Right hindlimb (tissue), 1 donor: ENCODE measurements at places on chromosomes 3 and 15.

GRCh38 chr3:187082758-187083375 lies 56.4 kb downstream of the RPL39L start:
- DNase-seq = no peak

DNA sequence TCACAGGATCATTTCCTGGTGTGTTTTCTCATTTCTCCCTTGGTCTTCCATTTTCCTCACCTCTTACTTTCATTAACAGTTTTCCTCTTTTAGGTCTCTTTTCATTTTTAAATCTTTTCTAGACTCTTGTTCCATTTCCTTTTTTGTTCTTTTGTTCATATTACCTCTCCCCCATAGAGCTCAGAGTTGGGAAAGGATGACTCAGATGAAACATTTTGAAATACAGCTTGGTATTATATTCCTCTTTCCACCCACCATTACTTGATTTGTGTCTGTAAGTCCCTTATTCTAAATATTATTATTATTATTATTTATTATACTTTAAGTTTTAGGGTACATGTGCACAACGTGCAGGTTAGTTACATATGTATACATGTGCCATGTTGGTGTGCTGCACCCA lies 153.1 kb downstream of the VGLL3 start:
- DNase-seq = no peak

DNA sequence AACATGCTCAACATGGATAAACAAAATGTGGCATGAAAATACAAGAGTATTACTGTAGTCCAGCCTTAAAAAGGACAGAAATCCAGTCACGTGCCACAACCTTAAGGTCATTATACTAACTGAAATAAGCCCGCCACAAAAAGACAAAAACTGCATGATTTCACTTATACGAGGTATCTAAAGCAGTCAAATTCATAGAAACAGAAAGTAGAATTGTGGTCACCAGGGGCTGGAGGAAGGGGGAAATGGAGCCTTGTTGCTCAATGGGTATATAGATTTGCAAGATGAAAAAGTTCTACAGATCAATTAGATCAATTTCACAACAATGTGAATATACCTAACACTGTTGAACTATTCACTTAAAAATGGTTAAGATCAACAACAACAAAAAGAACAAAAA lies 7.4 kb downstream of the GLB1 start:
- DNase-seq = no peak

GRCh38 chr3:174270841-174271240 lies 588.3 kb upstream of the NAALADL2 start:
- DNase-seq = no peak

- DNase-seq = peak; percentile 44
These were observed 1.3 kb downstream of the ELL3 start for GRCh38 chr15:43775411-43775965.

- DNase-seq = no peak
These were observed 119.1 kb downstream of the FAM43A start for GRCh38 chr3:194804796-194805195.

- no peak for DNase-seq
These were observed 103.8 kb upstream of the TJP1 start for GRCh38 chr15:29926083-29926388.

- no peak for DNase-seq
These were observed 20.0 kb upstream of the IREB2 start for GRCh38 chr15:78417754-78418630.

DNA sequence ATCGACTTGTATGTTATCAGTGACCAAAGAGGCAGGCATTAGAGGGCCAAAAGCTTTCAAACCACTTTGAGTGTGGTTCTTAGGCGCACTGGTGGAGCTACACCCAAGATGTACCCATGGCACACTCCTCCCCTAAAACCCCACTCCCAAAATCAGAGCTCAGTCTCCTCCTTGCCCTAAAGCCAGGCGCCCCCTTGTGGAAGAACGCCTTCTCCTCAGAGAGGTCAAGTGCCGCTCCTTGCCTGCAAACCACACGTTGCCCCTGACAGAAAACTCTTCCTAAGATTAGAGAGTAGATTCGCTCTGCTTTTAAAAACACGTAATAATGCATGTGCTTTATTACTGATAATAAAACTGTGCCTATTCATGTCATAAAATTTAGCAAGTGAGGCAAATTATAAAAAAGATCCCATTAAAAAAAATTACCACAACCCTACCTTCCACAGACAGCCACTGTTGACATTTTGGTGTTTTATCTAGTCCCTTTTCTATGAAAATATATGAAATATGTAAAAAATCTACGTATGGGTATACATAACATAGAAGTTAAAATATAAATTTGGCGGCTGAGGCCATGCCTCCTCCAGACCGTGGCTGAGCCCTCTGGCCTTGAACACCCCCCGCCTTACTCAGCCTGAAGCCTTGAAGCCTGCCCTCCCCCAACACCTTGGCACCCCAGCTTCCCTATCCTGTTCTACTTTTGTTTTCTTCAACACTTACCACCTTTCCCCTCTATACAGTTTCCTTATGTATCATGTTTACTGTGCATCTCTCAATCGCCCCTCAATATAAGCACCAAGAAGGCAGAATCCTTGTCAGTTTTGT lies 33.5 kb downstream of the BCL2L10 start:
- peak; percentile 58 for DNase-seq

GRCh38 chr3:183794452-183794851 lies 30.9 kb downstream of the MAP6D1 start:
- DNase-seq = no peak

GRCh38 chr15:52301265-52301847 lies 5.8 kb upstream of the MYO5C start:
- no peak for DNase-seq

- no peak for DNase-seq
These were observed at the start of gene GPR15 for GRCh38 chr3:98531622-98532274. GPR15 (plus strand) TSS chr3:98531978; CDS start chr3:98532034, 56 bp downstream.

GRCh38 chr3:99396651-99397275 lies 241.6 kb upstream of the COL8A1 start:
- no peak for DNase-seq

DNA sequence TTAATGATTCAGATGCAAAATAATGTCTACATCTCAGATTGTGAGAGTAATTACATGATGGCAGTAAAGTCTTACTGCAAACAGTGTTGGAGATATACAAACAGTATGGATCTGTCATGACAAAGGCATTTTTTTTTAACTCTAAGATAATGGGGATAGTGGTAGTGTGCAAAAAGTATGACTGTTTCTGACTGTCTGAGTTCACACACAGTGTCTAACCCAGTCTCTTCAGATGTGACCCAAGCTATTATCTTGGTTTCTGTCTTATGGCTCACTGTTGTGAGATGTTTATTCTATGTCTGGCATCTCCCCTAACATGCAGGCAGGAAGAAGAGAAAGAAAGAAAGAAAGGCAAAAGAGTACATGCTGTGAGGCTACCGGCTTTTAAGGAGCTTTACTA lies 17.0 kb downstream of the RPL39L start:
- no peak for DNase-seq

DNA sequence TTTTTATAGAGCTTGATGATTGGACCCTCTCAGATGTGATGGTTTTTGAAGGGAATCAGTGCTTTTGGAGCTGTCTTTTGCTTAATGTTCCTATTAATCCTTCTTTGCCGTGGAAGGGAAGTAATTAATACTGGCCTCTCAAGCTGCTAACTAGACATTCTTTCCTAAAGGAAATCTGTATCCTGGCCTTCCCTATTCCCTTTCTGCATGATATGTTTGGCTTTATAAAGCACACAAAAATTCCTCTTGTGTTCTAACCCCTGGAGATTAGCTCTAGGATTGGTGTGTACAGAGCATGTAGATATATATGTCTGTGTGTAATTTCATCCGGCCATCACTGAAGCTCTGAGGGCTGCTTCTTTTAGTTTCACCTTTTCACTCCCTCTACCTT lies 6.9 kb downstream of the ATXN7 start:
- DNase-seq = no peak

DNA sequence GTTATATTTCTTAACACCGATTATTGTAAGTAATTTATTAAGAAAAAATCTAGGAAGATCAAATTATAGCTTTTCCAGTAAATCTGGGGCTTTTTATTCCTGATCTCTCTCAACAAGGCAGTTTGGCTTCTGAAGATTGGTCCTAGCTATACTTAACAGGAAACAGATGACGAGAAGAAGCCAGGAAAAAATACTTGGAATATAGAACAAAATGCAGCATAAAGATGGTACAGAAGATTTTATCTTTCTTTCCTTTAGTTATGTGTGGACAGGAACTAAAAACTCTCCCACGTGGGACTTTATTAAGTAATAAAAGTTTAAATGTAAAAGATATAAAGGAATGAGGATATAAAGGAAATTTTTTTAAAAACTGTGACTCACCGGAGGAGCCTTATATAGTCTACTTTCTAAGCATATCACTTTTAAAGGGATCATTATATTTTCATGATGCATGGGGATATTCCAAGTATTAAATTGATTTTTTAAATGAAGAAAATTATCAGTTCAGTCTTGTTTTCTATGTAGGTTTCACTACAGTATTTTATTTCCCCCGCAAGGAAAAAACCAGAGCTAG lies 8.2 kb downstream of the B3GNT5 start:
- no peak for DNase-seq

- no peak for DNase-seq
These were observed 47.1 kb upstream of the ADGRG7 start for GRCh38 chr3:100562224-100562857.

- no peak for DNase-seq
These were observed 38.4 kb downstream of the MEIS2 start for GRCh38 chr15:37061996-37062395.

DNA sequence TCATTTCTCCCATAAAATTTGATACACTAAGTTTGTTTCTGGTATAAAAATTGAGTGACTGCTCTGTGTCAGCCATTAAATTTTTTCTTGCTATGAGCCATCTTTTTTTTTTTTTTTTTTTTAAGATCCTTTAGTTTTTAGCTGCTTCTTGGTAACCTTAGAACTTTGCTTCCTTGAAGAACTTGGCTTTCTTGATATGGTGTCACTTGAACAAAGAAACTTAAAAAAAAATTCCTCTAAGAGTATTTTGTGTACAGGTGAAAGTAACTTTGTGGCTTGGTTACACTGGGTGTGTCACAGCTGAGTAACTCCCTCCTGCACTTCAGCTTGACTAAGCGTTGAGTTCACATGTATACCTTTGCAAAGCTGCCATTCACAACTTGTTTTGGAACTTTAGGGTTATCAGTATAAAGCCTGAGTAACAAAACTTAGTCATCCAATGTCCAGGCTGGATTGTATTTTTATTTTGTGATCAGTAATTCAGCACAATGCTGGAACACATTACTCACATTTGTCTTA lies 6.5 kb downstream of the CHD2 start:
- DNase-seq = no peak

GRCh38 chr3:46561951-46562350 lies 4.2 kb downstream of the LRRC2 start:
- DNase-seq = no peak

DNA sequence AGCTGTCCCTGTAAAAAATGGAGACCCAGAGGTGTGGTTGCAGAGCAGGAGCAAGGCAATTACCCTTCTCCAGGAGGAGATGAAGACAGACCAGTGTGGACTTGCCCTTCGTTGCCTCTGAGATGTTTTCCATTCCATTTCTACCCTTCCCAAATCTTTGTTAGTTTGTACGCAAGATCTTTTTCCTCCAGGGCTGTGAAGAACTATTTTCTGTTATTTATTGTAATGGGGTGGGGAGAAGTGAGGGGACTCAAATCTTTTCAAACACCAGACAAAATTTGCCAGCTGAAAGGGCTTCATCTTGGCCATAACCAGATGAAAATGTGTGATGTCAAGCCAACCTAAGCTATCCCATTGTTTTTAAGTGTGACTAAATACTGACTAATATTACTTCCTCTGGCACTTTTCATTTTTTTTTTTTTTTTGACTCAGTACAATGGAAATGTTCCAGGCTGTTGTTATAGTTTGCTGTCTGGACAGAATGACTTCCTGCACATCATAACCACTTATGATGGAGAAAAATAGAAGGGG lies 271.3 kb upstream of the TPRG1 start:
- DNase-seq = no peak

GRCh38 chr3:20110826-20111225 lies 70.6 kb downstream of the KAT2B start:
- DNase-seq = no peak

GRCh38 chr3:188257384-188258026 lies 103.5 kb downstream of the LPP start:
- no peak for DNase-seq

DNA sequence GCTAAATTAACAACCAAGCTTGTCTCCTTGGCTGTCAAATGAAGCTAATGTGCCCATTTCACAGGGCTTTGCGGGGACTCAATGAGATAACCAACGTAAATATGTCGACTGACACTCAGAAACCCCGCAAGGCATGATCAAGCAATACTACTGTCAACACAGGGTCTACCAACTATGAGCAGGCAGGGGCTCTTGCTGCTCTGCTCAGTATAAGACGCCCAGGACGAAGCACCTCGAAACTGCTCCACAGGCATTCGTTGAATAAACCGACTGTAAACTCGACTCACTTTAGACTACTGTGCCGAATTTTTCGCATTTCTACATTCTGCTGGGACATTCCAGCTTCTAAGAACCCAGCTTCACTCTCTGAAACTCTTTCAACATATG lies 55.0 kb downstream of the FEZF2 start:
- DNase-seq = no peak

- no peak for DNase-seq
These were observed 217.8 kb downstream of the SHQ1 start for GRCh38 chr3:72630327-72630968.

DNA sequence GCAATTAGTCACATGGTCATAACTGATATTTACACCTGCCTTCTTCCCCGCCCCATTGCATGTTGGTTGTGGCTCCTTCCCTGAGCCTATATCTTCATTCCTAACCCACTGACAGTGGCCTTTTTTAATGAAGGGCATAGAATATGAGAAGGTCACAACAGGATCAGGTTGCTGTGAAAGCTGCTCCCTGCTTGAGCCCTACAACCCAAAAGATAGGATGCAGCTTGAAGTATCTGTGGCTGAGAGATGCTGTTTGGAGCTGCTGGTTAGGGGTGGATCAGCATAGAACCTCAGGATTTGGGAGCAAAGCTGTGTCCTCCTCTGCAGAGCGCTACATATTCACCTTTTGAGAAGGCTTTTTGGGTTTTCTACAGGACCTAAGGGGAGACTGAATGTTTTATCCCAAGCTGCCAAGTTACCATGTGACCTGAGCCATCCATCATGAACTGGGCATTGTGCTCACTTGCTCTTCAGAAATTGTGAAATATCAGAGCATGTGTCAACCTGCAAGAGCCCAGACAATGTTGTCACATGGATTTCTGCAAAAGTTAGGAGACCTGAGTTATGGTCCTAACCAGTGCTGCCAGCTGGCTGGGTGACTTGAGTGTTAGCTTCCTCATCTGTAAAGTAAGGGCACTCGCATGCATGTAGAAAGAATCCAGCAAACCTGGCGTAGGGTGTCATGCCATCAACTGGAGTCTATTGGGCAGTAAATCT lies 49.8 kb upstream of the ARL8B start:
- no peak for DNase-seq

DNA sequence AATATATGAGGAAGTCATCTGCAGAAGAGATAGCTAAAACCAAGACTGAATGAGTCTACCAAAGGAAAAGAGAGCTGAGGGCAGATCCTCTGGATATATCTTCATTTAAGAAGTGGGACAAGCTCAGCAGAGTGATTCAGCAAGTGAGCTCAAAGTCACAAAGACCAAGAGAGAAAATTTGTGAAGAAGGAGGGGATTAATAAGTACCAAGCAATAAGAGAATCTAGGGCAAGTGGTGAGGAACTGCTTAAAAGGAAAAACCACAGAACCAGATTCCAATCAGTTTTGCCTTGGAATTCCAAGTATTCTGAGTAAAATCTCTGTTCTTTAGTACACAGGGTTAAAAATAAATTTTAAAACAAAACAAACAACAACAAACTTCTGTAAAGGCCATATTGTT lies 3.6 kb downstream of the EHHADH start:
- DNase-seq = no peak
